ENCODE measurements at places on chromosomes 2 and 18. TPM values are rescaled to one million over a fixed set of nuclear protein-coding genes. Genes with fewer than 3 reads are reported as not detected.

DNA sequence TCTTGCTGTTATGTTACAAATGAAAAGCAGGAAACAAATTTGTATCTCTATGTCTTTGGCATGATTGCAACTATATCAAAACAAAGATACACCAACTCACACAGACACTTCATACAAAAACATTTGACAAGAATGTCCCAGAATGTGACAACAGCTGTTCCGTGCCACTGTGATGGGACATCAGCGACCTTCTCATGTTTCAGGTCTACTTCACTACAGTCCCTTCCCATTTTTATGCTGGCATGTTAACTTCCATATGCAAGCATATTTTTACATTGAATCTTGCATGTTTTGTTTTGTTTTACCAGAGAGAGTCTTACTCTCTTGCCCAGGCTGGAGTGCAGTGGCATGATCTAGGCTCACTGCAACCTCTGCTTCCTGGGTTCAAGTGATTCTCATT lies 71.2 kb downstream of the STK25 start:
- no peaks in the 10 kb centered on the region for H3K4me1 ChIP-seq
- DNase-seq, result no peak
- H3K27ac ChIP-seq, result no peak overlapping the region
- peaks cover 9% of the 10 kb centered on the region for H3K36me3 ChIP-seq

DNA sequence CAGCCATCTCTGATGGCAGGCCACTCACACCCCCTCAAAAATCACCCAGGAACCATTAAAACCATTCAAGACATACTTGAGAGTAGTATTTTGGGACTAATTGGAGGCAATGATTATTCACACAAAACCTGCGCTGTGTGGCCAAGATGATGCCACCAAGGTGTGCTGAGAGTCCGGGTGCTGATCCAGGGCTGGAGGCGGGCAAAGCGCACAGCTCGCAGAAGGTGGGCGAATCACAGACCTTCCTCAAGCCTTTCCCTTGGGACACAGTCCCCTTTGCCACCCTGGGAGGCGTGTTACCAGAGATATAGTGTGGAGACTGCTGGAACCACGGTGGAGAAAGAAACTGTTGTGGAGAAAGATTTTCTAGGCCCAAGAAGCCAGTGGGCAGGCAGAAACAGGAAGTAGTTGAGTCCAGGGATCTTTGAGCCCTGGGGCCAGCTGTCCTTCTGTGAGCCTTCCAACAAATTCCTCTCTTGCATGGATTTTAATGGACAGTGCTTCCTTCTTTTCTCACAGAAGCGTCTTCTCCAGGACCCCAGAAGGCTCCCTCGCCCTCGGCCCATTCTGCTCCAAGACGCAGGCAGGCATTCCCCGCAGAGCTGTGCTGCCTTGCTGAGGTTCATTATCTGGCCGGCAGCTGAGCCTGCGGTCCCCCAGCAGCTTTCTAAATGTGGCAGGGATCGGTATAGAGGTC lies 8.0 kb downstream of the COPS9 start:
- no peaks in the 10 kb centered on the region for H3K27me3 ChIP-seq
- no peak for DNase-seq
- no peak overlapping the region for H3K27ac ChIP-seq
- H3K4me1 ChIP-seq, result no peaks in the 10 kb centered on the region

AKAIN1 gene
- total RNA-seq, result not detected

DNA sequence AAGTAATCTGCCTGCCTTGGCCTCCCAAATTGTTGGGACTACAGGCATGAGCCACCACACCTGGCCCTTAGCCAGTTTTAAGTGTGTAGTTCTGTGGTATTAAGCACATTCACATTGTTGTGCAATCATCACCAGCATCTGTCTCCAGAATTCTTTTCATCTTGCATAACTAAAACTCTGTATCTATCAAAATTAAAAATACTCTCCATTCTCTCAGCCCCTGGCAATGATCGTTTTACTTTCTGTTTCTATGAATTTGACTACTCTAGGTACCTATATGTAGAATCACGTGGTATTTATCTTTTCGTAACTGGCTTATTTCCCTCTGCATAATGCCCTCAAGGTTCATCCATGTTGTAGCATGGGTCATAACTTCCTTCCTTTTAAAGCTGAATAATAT lies 45.5 kb upstream of the CAVIN2 start:
- H3K27ac ChIP-seq, result no peak overlapping the region
- DNase-seq, result no peak
- no peaks in the 10 kb centered on the region for H3K4me1 ChIP-seq
- H3K27me3 ChIP-seq, result no peaks in the 10 kb centered on the region
- H3K36me3 ChIP-seq, result no peaks in the 10 kb centered on the region

GRCh38 chr2:129812071-129812470 lies 167.4 kb upstream of the RAB6C start:
- H3K4me1 ChIP-seq, result no peaks in the 10 kb centered on the region
- H3K36me3 ChIP-seq, result no peaks in the 10 kb centered on the region
- no peak overlapping the region for H3K27ac ChIP-seq
- no peak overlapping the region for H3K4me3 ChIP-seq
- no peaks in the 10 kb centered on the region for H3K27me3 ChIP-seq

GRCh38 chr2:157168501-157168900 lies 89.0 kb upstream of the GALNT5 start:
- DNase-seq, result no peak
- no peaks in the 10 kb centered on the region for H3K27me3 ChIP-seq
- no peaks in the 10 kb centered on the region for H3K36me3 ChIP-seq
- H3K4me3 ChIP-seq, result no peak overlapping the region

RAMP1 gene
- total RNA-seq, result not detected

WDR7 gene
- 50.8 TPM for total RNA-seq

GRCh38 chr2:226074391-226074790 lies 674.9 kb downstream of the NYAP2 start:
- DNase-seq, result no peak
- H3K27me3 ChIP-seq, result no peaks in the 10 kb centered on the region
- no peak overlapping the region for H3K4me3 ChIP-seq

DNA sequence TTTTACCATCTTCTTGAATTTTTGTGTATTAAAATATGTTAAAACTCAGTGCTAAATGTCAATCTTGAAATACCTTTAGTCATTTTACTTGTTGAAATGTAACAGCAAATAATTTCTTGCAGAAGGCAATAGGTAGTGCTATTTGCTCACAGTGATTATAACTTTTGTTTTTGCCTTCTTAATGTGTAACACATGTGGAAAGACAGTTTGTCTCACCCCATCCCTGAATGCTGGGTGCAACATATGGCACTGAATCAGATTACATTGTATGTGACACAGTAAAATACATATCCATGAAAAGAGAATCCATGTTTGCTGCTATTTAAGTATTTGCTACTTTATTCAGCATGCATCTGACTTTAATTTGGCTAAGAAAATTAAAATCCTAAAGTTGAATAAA lies 35.3 kb downstream of the FRZB start:
- no peak overlapping the region for H3K27ac ChIP-seq
- DNase-seq, result no peak
- H3K36me3 ChIP-seq, result no peaks in the 10 kb centered on the region
- no peaks in the 10 kb centered on the region for H3K27me3 ChIP-seq

DNA sequence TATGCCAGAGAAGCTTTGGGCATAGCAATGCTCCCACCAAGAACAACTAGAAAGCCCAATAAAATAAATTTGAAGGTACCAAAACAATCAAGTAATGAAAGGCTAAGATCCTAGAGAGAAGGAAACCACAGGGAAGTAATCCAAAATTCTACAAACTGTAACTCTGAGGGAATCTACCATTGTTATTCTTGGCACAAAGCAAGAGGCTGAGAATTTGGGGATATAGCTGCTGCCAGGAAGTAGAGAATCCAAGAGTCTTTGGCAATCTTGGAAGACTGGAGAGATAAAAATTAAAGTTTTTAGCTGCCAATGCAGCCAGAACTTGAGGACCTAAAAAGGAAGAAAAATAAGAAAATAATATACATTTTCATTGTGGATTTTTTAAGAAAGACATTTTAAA lies 68.5 kb downstream of the PIGN start:
- H3K27me3 ChIP-seq, result no peaks in the 10 kb centered on the region
- no peak overlapping the region for H3K27ac ChIP-seq
- H3K4me1 ChIP-seq, result no peaks in the 10 kb centered on the region
- no peak for DNase-seq

OTOF gene
- 0.91 TPM for total RNA-seq

GRCh38 chr2:200750323-200750910 lies 61.3 kb upstream of the BZW1 start:
- no peak overlapping the region for H3K4me3 ChIP-seq
- H3K4me1 ChIP-seq, result no peaks in the 10 kb centered on the region
- H3K27ac ChIP-seq, result no peak overlapping the region

TCF7L1 gene
- total RNA-seq, result not detected

LYG1 gene
- total RNA-seq, result 3.3 TPM

All from CD4-positive, alpha-beta memory T cell (primary cell).